ENCODE measurements at places on chromosomes 1 and 21. TPM values are rescaled to one million over a fixed set of nuclear protein-coding genes. Genes with fewer than 3 reads are reported as not detected.

DNA sequence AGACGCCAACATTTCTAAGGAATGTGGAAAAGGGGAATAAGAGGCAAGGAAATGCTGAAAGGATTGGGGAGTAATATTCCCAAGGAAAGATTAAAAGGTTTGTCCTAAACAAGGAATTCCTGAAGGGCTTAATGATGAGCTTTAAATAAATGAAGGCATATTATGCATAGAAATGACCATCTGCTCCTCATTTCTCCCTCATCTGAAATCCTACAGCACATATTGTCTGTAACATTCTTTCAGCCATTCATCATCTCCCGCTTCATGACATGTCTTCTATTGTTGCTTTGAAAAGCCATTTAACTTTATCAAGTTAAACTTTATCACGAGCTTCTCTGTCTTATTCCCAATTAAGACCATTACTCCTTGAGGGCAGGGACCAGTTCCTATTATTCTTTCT lies 608.7 kb upstream of the PLXNA2 start:
- DNase-seq = no peak

DNA sequence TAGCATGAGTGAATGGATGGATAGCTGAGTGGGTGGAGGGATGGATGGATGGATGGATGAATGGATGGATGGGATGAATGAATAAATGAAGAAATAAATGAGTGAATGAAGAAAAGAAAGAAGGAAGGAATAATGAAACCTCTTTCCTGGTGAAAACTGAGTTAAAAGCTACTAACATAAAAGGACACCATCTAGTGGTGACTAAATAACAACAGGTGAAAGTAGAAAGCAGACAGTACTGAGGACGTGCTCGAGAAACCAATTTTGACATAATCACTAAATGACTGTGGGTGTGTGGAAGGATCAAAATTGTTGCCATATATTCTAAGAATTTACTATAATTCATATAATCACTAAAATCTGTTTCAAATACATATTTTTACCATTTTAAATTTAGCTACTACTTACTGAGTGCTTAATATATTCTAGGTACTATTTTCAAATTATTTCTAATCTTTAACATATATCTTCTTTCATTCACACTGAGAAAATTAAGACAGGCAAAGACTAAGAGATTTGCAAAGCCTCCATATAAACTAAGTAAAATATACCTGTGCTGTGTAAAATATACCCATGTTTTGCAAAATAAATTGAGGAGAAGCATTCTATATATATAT lies 522.9 kb downstream of the LRRIQ3 start:
- DNase-seq = no peak

- DNase-seq = no peak
Observed at GRCh38 chr1:6635161-6635909, 10.7 kb downstream of the THAP3 start.

GRCh38 chr1:111747282-111747734 lies 8.1 kb upstream of the INKA2 start:
- no peak for DNase-seq

GRCh38 chr1:231107151-231107550 lies 54.7 kb upstream of the TRIM67 start:
- DNase-seq = no peak

DNA sequence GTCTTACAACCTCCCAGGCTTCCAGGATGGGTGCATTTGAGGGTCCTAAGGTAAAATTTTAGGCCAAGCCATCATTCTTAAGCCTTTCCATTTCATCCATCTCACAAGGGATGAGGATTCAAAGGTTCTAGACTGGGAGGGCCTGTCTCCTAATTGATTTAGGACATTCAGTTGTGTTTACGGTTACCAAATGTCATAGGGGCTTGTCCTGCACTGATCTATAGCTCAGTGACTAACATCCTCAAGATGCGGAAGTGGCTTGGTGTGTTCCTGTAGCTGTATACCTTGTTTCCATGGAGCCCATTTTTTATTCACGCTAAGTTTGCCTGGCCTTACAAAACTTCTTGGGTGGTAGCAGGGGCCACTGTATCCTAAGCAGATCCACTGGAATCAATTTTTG lies 52.8 kb downstream of the DUSP10 start:
- no peak for DNase-seq

- DNase-seq = no peak
Observed at GRCh38 chr1:97433094-97433823, 487.6 kb downstream of the DPYD start.

GRCh38 chr1:160748181-160748877 lies 9.3 kb downstream of the SLAMF7 start:
- no peak for DNase-seq

DNA sequence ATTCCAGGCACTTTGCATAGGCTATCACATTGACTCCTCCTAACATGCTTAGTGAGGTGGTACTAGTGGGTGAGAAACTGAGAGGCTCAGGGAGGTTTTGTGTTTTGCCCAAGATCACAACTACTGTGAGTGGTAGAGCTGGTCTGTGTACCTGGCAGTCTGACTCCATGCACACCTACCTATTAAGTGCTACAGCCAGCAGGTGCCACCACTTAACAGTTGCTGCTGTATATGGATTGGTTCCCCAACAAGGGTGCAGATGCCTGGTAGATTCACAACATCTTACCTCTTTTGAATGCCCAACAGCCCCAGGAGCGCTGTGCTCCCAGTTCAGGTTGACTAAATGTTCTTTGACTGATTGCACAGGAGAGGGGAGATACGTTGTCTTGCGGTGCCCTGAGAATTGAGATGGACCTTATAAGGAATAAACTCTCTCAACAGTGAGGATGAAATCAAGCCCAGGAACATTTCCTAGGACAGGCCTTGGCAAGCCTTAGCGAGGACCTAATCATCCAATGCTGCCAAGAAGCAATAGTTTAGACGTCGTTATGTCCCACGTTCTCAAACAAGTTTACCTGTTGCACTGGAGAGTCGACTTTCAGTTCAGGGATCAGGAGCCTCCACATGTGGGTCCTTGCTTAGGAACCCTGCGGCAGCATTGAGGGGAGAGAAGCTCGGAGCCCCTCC lies 78.9 kb upstream of the F3 start:
- DNase-seq = no peak

DNA sequence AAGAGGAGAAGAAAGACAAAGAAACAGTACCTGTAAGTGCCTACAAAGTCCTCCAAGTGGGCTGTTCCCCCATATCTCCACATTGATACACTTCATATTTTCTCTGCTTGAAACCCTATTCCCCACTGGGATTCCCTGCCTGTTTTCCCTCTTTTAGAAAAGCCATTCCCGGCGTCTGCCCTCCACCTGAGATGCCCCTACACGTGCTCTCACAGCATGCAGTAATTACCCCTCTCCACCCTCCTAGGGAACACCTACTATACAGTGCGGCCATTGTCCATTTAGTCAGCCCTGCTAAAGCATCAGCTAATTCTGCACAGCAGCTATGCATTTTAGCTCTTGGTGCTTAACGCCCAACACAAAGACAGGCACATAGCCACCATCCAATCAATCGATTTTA lies 135.7 kb upstream of the TIAM1 start:
- no peak for DNase-seq

- DNase-seq = no peak
Observed at GRCh38 chr1:214028649-214029406, 41.1 kb downstream of the PROX1 start.

Gene CFHR4
- total RNA-seq = not detected

Gene FMO4
- 3.8 TPM for total RNA-seq

Gene NFYC
- total RNA-seq = 53.3 TPM

Gene SAMD13
- not detected for total RNA-seq

Gene LRRC71
- total RNA-seq = not detected

Measured in lower leg skin (tissue), 4 donors.